Pericardium fibroblast (primary cell): ENCODE measurements at places on chromosomes 5 and 9. TPM values are rescaled to one million over a fixed set of nuclear protein-coding genes. Genes with fewer than 3 reads are reported as not detected.

F2RL2 gene
- 2.6 and 12.0 TPM in 2 replicates for total RNA-seq

PDLIM4 gene
- 27.4 and 48.3 TPM in 2 replicates for total RNA-seq

SHOC1 gene
- total RNA-seq, result 0.09 TPM in 1 of 2 replicates, not detected in the other

C9 gene
- total RNA-seq, result not detected in 2 replicates

PRLR gene
- under 0.01 and 2.4 TPM in 2 replicates for total RNA-seq

CD14 gene
- total RNA-seq, result 0.17 and 4.3 TPM in 2 replicates

NHP2 gene
- 201 and 220 TPM in 2 replicates for total RNA-seq

PCDHA12 gene
- total RNA-seq, result not detected in 2 replicates

PCDHGB1 gene
- 0.82 and 0.94 TPM in 2 replicates for total RNA-seq

HTR4 gene
- not detected in 2 replicates for total RNA-seq

INSYN2B gene
- total RNA-seq, result 2.5 and 5.3 TPM in 2 replicates

IQGAP2 gene
- total RNA-seq, result 0.68 and 3.6 TPM in 2 replicates

FBP1 gene
- 0.12 TPM in 1 of 2 replicates, not detected in the other for total RNA-seq

FOXD4L4 gene
- total RNA-seq, result not detected in 2 replicates

SH2D3C gene
- total RNA-seq, result 0.23 and 0.94 TPM in 2 replicates

GBGT1 gene
- total RNA-seq, result 3.2 and 7.4 TPM in 2 replicates

MBLAC2 gene
- total RNA-seq, result 4.2 and 4.6 TPM in 2 replicates

PCDHB9 gene
- total RNA-seq, result 0.23 and 0.43 TPM in 2 replicates

PCDHGA7 gene
- total RNA-seq, result 4.4 and 5.1 TPM in 2 replicates

TAF11L10 gene
- not detected in 2 replicates for total RNA-seq

PCDHB2 gene
- total RNA-seq, result 0.09 and 0.93 TPM in 2 replicates

NKD2 gene
- 0.09 and 62.8 TPM in 2 replicates for total RNA-seq

CNTFR gene
- 0.51 and 9.9 TPM in 2 replicates for total RNA-seq

OTP gene
- not detected in 2 replicates for total RNA-seq

IFNB1 gene
- total RNA-seq, result not detected in 2 replicates

UQCRQ gene
- total RNA-seq, result 113 and 199 TPM in 2 replicates

KIF3A gene
- 1.8 and 4.1 TPM in 2 replicates for total RNA-seq

SH3TC2 gene
- 1.9 and 2.2 TPM in 2 replicates for total RNA-seq

NR4A3 gene
- 0.26 and 1.2 TPM in 2 replicates for total RNA-seq

TMEFF1 gene
- total RNA-seq, result 2.5 and 3.7 TPM in 2 replicates

SLC25A2 gene
- not detected in 2 replicates for total RNA-seq

HRH2 gene
- total RNA-seq, result 1.6 TPM in 1 of 2 replicates, not detected in the other

SPINK14 gene
- not detected in 2 replicates for total RNA-seq

TOR4A gene
- total RNA-seq, result 4.6 and 15.5 TPM in 2 replicates

TICAM2 gene
- 1.1 and 1.6 TPM in 2 replicates for total RNA-seq

PPIC gene
- 41.5 and 89.0 TPM in 2 replicates for total RNA-seq

SPATA31C1 gene
- not detected in 2 replicates for total RNA-seq

C9orf153 gene
- not detected in 2 replicates for total RNA-seq

NR6A1 gene
- total RNA-seq, result 0.23 and 0.68 TPM in 2 replicates
